ENCODE measurements at places on chromosomes 2 and 18.

DNA sequence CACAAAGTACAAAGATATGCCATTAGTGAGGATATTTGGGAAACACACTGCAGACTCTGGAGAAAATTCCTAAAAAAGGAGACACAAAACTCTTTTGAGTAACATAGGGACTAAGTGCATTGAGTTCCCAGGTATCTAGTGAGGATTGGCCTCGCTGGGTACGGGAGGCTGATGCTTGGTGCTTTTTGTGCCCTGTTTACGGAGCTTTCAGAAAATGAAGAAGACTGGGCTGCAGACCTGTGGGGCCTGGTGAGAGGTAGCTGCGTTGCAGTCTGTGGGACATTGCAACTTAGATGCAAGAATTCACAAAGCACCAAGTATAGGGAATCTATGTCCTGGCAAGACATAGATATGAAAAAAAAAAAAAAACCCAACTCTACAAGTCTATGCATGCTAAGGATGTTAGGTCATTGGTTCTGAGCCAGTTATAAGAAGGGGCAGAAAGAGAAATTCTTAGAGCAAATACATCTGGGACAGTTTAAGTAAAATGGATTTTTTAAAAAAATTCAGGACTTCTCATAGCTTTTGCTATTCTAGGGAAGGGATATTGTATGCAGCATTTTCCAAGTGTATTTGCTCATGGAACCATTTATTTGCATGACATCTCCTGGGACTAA lies 156.0 kb downstream of the SLC4A3 start:
- no peak for DNase-seq

- DNase-seq: no peak
Measured at GRCh38 chr2:10883801-10884478, 27.8 kb upstream of the KCNF1 start.

DNA sequence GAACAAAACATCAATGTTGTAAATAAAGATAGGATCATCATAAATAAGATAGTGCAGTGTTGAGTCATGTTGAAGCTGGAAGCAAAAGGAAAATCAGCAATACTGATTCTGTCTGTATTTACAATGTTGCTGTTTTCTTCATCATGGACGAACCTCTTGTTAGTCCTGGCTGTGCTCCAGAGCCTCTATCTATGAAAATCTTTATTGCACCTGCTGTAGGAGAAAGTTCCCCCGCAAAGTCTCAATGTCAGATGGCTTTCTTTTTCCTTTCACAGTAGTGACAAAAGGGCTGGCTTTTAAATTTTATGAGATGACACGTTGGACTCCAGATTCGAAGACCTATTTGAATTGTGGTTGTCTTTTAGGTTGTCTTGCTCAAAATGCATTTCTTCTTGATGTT lies 98.5 kb upstream of the LRRTM1 start:
- DNase-seq: no peak

GRCh38 chr2:229562472-229563127 lies 151.8 kb downstream of the DNER start:
- DNase-seq: no peak

GRCh38 chr2:60383401-60384143 lies 169.9 kb downstream of the BCL11A start:
- no peak for DNase-seq

DNA sequence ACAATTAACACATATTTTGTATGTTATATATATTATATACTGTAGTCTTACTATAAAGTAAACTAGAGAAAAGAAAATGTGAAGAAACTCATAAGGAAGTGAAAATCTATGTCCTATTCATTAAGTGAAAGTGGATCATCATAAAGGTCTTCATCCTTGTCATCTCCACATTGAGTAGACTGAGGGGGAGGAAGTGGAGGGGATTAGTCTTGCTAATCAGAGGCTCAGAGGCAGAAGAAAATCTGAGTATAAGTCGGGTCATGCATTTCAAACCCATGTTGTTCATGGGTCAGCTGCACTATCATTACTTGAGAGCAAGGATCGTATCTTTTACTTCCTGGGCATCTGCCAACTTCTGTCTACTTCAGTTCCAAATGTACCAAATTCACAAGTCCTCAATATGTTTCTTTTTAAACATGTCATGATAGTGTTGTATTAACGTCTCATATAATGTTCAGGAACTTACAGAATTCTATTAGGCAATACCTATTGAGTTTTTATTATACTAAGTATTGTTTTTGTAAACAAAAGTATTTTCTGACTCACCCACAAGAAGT lies 208.9 kb upstream of the BOD1L2 start:
- DNase-seq: no peak

- DNase-seq: no peak
Measured at GRCh38 chr2:70002241-70002899, 40.9 kb upstream of the ASPRV1 start.

DNA sequence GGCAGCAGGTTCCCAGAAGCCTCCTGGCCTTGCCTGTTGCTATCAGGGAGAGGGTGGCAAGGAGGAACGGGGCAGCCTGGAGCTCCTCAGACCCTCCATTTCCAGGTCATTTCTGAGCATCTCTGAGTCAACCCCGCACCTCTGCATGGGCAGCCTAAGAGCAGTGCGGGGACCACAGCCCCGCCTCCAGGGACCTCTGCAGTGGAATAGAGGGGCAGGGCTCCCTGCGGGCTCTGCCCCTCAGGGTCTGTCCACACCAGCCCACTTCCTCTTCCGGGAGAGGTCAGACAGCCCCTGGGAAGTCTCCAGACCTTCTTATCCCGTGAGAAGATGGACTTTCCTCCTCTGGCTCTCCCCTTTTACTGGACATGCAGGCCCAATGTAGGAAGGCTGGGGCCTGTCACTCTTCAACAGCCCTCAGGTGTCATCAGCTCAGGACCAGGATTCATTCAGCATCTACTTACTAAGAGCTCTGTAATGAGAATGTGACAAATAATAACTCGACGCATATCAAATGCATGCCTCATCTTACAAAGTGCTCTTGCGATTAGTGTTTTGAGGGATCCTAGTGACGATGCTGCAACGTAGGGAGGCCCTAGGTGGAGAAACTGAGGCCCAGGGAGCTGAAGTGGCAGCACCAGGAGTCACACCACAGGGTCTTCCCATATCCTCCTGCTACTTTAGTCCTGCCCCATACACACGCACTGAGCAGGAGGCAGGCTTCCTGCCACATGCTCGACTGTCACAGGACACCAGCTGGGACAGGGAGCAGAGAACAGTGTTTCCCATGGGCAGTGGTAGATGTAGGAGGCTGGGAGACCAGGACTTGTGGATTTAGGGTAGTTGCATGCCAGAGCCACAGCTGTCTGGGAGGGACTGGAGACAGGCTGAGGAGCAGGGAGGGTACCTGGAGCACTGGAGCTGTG lies 28.0 kb downstream of the SH2D6 start:
- DNase-seq: no peak

GRCh38 chr18:54968807-54969206 lies 9.5 kb upstream of the CCDC68 start:
- no peak for DNase-seq

GRCh38 chr2:143805666-143806065 lies 676.4 kb downstream of the ARHGAP15 start:
- no peak for DNase-seq

DNA sequence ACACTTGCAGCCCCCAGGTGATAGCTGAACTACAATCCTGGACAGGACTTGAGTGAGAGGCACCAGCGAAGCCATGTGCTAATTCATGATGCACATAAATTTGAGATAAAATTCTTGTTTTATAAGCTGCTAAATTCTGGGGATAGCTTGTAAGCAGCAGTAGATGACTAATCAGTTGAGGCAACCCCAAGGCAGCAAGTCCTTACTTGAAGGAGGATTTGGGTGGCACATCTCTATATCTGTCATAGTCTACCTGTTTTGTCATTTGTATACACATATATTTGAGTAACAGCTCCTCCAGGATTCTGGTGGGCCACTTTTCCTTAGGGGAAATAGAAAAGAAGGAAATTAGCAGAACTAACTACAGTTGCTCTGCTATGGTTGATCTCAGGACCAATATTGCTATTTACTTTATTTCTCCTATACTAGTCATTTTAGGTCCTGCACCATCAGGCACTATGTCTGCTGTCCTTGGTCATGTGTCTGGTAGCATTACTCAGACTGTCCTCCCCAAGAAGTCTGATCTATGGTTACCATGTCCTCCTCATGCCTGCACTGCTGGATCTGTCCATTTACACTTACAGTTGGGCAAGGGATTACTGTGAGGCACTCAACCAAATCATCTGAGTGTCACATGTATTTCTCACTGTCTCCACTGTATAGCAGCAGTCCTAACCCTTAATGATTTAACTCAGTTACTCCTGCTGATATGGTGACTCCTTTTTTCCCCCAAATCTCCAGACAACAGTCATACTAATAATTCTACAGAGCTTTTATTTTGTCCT lies 436.0 kb upstream of the CWC22 start:
- no peak for DNase-seq

DNA sequence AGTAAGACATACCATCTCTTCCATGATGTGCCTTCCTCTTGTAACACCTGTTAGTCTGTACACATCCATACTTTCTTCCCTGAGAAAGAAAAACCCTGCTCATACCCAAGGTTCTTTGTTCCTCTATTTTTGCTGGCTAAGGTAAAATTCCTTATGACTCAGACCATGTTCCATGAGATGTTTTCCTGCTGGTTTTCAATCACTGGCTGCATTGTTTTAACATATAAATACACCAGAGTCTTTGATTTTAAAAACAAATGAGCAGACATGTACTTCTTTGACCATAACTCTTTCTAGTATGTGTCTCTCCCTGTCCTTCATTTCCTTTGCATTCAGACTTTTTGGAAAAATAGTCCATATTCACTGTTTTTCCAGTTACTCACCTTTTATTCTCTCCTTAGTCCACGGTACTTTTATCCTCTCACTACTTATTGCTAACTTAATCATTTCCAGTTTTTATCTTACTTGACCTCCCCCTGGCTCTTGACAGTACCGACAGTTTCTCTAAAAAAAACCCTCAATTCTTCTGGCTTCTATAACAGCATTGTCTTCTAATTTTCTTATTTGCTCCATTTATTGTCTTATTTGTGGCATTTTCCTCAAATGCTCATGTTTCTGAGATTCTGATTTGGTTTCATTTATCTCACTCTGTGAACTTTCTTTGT lies 4.3 kb downstream of the VAPA start:
- DNase-seq: peak; percentile 71
